ENCODE measurements at places on chromosomes 12 and 14. TPM values are rescaled to one million over a fixed set of nuclear protein-coding genes. Genes with fewer than 3 reads are reported as not detected.
A peak's percentile ranks its signal among the peaks of the same experiment; 100 is the strongest.

Gene MMP14
- 0.86 TPM for polyA plus RNA-seq

Gene LYZ
- 42.3 TPM for polyA plus RNA-seq

GRCh38 chr12:108299980-108300696, 39.0 kb downstream of the CMKLR1 start:
- no peak for DNase-seq
- H3K27ac ChIP-seq, result no peak overlapping the region
- no peaks in the 10 kb centered on the region for H3K36me3 ChIP-seq
- H3K4me3 ChIP-seq, result no peak overlapping the region
- no peaks in the 10 kb centered on the region for H3K27me3 ChIP-seq
- H3K4me1 ChIP-seq, result peaks cover 14% of the 10 kb centered on the region

- DNase-seq, result no peak
- H3K27me3 ChIP-seq, result no peaks in the 10 kb centered on the region
- H3K4me1 ChIP-seq, result peaks cover 3% of the 10 kb centered on the region
- H3K36me3 ChIP-seq, result no peaks in the 10 kb centered on the region
Measured at GRCh38 chr14:54686219-54686870, 119.4 kb downstream of the SAMD4A start.

GRCh38 chr12:96347130-96347699, 53.0 kb downstream of the CDK17 start:
- no peaks in the 10 kb centered on the region for H3K4me1 ChIP-seq
- H3K27me3 ChIP-seq, result no peaks in the 10 kb centered on the region
- peak overlapping the region; percentile 68 for H3K27ac ChIP-seq

Data from liver (tissue), 10 donors.